ENCODE measurements at places on chromosomes 5 and 9.

DNA sequence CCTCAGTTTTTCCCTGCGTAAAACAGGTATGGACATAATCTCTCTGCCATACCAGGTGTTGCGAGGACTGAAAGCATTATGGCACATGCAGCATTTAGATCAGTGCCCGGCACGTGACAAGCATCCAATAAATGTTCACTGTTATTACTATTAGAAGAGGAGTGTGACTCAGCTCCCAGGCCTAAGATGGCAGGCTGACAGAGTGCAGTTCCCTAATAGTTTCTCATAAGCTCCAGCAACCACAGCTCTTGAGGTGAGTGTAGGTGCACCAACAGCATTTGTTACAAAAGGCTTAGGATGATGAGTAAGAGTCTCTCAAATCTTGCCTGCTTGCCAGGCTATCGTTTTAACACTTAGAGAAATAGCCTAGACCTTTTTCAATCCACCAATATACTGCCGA is 28.9 kb upstream of the GLIS3 start:
- no peak for DNase-seq

- no peak for DNase-seq
Measured at GRCh38 chr9:69605406-69605805, 66.8 kb downstream of the APBA1 start.

DNA sequence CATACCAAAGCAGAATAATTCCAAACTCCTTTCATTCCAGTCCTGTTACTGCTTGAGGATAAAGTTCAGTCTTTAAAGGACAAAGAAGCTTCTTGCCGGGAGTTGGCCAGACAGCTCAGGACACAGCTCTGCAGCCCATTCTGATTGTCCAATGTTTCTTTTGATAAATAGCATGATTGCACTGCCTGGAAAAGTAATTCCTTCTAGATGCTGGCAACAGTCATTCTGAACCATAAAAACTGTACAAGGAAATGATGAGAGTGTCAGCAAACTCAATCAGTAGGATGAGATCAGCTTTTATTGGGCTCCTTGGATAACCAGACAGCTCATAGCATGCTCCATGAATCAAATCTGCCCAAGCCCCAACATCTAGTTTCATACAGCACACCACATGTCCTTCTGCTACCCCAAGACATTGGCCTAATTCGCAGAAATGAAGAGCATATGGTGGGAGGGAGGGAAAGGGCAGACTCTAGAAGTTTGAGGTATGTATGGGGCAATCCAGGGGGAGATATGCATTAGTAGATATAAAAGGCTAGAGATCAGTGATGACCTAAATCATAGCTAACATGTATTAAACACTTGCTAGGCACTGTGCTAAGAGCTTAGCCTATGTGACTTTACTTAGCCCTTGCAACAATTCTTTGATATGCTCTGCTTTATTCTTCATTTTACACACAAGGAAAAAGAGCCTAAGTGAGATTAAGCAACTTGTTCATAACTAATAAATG is 219.9 kb upstream of the NREP start:
- no peak for DNase-seq

- DNase-seq = no peak
Measured at GRCh38 chr9:95938724-95939123, 63.2 kb downstream of the ERCC6L2 start.

DNA sequence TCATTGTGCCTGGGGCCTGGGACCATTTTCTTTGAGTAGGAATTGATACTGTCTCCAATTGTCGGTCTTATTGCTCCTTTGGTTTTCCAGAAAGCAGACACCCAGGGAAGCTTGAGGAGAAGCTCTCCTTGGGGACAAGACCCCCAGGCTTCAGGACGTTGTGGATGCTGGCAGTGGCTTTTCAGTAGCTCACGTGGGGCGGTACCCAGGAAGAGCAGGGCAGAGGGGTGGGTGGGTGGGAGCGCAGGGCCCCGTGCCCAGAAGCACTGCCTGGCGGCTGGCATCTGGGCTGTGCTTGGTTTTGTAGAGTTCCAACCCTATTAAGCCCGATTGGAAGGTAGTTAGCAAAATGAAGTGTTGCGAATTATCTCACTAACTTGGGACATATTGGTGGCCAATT is 374.2 kb upstream of the IRX1 start:
- no peak for DNase-seq
